Motor neuron (in vitro differentiated cells): ENCODE measurements at places on chromosomes 3 and 15. TPM values are rescaled to one million over a fixed set of nuclear protein-coding genes. Genes with fewer than 3 reads are reported as not detected.

- no peak for ATAC-seq
Observed at GRCh38 chr3:121517953-121518655, 27.7 kb downstream of the POLQ start.

The FRMD4B gene
- 1.6 and 1.8 TPM in 2 replicates for total RNA-seq

DNA sequence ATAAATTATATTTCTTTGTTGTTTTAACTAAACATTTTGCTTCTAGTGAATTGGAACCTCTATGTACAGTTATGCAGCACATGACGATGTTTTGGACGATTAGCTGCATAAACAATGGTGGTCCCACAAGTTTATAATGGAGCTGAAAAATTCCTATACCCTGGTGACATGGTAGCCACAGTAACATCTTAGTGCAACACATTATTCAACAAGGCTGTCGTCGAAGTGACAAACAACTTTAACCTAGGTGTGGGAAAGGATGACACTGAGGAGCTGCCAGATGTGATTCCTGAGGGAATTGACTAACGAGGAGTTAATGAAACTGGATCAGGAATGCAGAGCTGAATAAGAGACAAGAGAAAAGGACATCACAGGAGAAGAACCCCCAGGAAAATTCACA, 588.9 kb upstream of the EPHA6 start:
- ATAC-seq = no peak

The CHRM5 gene
- 0.23 and 0.26 TPM in 2 replicates for total RNA-seq

The ITIH3 gene
- total RNA-seq = 0.22 and 6.4 TPM in 2 replicates

The PLSCR4 gene
- 0.83 and 1.00 TPM in 2 replicates for total RNA-seq

- ATAC-seq = no peak
Observed at GRCh38 chr3:31053299-31053698, 158.8 kb upstream of the GADL1 start.

The TRIM42 gene
- total RNA-seq = 0.16 and 0.27 TPM in 2 replicates

GRCh38 chr3:105793040-105793439, 75.8 kb downstream of the CBLB start:
- ATAC-seq = peak; percentile 11

DNA sequence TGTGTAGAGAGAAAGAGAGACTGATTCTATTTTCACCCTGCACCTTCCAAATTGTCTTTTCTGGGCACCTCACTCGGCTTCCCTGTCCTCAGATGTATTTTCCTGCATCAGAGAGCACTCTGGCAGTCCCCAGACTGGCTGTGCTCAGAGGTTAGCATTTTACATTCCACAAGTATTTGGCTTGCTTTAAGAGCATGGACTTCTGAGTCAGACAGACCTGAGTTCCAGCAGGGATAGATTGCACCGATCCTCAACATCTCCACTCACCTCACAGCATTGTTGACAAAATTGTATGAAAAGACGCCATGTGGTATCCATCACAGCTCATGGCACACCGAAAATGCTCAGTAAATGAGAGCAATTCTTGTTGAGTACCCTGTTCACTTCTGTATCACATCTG, 45.6 kb downstream of the SST start:
- ATAC-seq = no peak

The ST3GAL6 gene
- 3.8 and 4.2 TPM in 2 replicates for total RNA-seq

The GCNT3 gene
- 0.85 and 1.5 TPM in 2 replicates for total RNA-seq

The OSTN gene
- total RNA-seq = 0.15 TPM in 1 of 2 replicates, not detected in the other
